Brain (organoid and tissue), 16 donors: ENCODE measurements at places on chromosomes 11 and 22.
A peak's percentile ranks its signal among the peaks of the same experiment; 100 is the strongest.

GRCh38 chr22:42176255-42176915 is 45.8 kb upstream of the CYP2D6 start:
- DNase-seq, result no peak

DNA sequence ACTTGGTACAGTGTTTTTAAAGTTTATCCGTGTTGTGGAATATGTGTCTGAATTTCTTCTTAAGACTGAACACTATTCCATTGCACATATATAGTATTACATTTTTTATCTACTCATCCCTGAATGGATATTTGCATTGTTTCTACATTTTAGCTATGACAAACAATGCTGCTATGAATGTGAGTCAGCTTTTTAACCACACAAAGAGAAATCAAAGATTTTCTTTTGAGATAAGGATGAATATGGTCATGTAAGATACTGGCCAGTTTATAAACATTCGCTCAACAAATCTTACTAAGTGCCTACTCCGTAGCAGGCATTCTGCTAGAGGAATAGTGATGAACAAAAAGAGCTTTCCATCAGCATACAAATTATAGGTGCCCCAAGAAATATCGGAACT is 16.5 kb upstream of the OR9G4 start:
- no peak for DNase-seq

DNA sequence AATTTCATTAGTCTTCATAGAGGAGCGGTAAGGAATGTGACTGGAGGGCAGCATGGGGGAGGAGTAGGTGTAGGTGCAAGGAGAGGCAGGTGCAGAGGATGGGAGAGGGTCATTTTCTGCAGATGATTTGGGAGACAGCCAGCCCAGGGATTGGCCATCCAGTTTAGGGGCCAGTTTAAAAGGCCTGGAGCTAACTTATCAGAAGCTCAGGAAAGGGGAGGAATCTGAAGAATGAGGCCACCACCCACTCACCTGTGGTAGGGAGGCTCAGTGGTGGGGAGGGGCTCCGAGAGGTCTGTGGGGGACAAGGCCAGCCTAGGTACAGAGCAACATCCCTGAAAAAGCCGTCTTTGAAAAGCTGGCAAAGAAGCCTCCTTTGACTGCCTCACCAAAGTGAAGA is 110.8 kb upstream of the TMEM45B start:
- no peak for DNase-seq

- DNase-seq, result no peak
Observed at GRCh38 chr11:18332302-18332701, 9.9 kb downstream of the GTF2H1 start.

- no peak for DNase-seq
Observed at GRCh38 chr11:96008161-96008720, 84.3 kb upstream of the MTMR2 start.

DNA sequence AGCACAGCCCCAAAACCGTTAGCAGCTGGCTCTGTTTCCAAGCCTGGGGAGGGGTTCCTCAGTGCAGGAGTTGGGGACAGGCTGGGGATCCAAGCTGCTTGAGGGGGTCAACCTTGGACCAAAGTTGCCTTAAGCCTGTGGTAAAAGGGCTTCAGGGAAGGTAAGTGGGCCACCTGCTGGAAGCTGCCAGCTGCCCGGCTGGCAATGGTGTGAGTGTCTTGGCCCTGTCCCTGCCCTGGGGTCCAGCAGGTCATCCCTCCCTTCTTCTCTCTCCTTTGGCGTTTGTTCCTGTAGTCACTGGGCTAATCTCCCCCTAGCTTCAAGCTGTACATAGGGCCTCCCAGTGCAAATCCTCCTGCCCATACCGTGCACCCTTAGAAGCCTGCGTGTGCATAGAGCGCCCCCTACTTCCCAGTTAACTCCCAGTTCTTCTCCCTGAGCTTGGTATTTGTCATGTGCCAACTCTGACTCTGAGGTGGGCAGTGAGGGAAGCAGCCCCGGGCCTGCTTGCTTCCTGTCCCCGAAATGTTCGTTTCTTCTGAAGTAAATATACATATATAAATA is 4.4 kb downstream of the TMEM258 start:
- DNase-seq, result peak; percentile 37

DNA sequence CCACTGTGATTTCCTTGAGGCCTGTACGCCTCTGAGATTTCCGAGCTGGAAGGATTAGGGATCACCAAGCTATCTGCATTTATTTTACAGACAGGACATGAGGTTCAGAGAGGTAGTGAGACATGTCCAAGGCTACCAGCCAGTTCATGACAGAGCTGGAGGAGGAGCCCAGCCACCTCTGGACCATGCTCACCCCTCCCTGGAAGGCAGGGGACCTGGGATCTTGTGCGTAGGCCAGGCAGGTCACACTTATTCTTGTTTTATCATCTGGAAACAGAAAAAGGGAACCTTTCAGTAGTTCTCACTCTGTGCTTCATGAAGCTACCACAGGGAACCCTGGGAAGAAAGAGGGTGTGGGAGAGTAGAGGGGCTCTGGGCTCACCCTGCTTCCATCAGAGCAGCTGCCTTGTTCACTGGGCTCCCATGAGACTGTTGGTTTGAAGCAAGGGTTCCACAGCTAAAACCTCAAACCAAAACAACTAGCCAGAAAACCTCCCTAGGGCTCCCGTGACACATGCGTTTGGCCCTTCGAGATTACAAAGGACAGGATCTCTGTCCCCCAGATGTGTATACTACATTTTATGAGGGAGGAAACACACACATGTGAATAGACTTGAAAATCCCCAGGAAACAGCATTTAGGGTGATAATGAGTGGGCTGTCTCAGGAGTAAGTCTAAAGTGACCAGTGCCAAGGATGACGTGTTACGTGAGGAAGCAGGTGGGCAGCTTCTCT is 106.4 kb downstream of the DSCAML1 start:
- no peak for DNase-seq

DNA sequence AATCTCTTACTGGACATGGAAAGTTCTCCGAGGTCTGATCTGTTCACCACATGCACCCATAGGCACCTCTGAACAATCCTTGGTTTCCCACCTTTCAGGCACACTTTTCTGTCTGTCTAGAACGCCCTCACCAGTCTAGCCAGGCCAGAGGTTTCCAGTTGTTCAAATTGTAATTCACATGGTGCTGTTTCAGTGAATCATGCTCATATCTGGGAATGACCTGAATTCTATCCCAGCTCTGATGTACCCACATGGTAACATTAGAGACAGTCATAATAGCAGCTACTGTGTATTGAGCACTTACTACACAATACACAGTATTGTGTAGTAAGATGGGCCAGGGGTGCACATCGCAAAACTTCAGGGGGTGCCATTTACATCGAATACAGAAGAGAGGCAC is 138.2 kb downstream of the COMMD9 start:
- DNase-seq, result no peak

DNA sequence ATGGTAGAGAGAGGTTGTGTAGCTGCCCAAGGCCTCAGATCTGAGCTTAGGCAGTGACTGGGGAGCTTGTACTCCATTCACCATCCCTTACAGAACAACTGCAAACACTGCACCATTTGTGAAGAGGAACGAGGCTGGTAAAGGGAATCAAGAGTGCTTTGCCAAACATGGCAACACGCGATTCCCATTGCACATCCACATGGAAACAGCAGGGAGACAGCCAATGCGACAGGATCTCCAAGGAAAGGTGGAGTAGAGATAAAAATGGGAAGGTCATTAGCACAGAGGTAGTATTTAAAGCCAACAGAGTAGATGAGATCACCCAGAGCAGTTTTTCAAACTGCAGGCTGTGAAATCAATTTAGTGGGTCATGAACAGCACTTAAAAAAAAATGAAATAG is 42.0 kb downstream of the TCF20 start:
- DNase-seq, result peak; percentile 9

- no peak for DNase-seq
Observed at GRCh38 chr11:134545521-134545920, 133.5 kb upstream of the B3GAT1 start.

GRCh38 chr22:32023251-32023827 is 19.7 kb upstream of the SLC5A1 start:
- no peak for DNase-seq

GRCh38 chr11:66183494-66184048 is 84.9 kb upstream of the RAB1B start:
- DNase-seq, result peak; percentile 38

DNA sequence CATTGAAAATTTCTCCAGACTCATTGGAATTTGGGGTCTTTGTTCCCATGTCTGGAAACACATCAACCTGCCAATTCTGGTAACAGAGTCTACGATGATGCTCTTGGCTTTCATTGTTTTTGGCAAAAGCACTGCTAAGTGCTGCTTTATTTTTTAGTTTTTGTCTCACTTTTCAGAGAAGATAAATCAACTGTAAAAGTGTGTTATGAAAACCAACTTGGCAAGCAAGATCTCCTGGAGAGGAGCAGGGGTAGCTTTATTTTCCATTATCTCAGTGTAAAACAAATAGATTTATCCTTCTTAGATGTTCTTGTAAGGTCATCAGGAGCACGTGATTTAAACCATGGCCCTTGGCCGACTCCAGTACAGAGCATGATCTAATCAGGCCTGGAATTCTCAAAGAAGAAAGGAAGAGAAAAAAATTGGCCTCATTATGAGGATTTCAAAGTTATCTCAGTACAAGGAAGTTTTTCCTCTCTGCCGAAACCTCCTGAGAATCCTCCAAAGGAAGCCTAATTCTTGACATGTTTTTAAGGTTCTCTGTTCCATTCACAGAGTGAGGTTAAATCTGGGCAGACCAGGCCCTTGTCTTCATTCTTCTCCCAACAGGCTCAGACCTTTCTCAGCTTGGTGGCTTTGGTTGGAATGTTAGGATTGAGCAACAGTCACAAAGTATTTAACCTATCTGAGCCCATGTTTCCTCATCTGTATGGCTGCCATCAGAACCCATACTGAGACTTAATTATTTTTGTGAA is 16.4 kb upstream of the PAMR1 start:
- no peak for DNase-seq

- no peak for DNase-seq
Observed at GRCh38 chr22:28408709-28409108, 270.9 kb downstream of the TTC28 start.

DNA sequence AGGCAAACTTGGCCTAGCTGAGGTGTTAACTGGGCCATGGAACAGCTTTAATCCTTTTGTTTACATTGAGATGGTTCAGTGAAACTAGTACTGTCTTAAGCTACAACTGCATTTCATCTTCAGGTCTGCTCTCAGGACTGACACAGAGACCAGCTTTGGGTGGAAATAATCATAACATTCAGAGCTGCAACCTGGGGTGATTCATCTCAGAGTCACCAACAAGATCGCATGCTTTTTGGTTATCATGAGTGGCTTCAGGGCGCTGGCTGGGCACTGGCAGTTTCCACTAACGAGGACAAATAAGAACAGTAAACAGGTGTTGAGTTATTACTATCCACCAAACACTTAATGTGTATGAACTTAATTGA is 60.9 kb upstream of the PAX6 start:
- no peak for DNase-seq

GRCh38 chr22:22684580-22685561 is 40.5 kb downstream of the GGTLC2 start:
- peak; percentile 77 for DNase-seq

- no peak for DNase-seq
Observed at GRCh38 chr11:19683141-19683805, 29.4 kb upstream of the NAV2 start.

GRCh38 chr11:117928446-117929141 is 608 bp downstream of the TMPRSS13 start:
- no peak for DNase-seq

GRCh38 chr11:120141113-120141767 is 3.3 kb upstream of the TRIM29 start:
- DNase-seq, result no peak

GRCh38 chr11:42462558-42463310 is 849.1 kb upstream of the API5 start:
- DNase-seq, result peak; percentile 1

- DNase-seq, result no peak
Observed at GRCh38 chr11:95461858-95462257, 230.9 kb upstream of the SESN3 start.

GRCh38 chr11:122150216-122151124 is 34.5 kb upstream of the BLID start:
- DNase-seq, result no peak

DNA sequence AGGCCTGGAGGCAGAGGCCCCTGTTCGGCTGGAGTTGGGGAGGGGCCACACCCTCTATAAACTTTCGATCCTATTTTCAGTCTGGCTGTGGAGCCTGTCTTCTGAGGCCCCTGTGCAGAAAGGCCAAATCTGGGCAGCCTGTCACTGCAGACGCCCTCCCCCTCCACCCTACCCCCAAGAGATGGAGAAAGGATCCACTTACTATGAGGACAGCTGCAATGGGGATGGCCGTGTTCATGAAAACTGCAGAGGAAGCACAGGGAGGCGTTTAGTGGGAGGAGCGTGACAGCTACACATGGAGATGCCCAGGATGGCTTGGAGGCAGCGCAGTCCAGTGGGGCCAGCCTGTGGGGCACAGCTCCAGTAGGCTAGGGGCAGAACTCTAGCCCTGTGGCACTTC is 43.5 kb upstream of the KCNJ11 start:
- DNase-seq, result no peak

DNA sequence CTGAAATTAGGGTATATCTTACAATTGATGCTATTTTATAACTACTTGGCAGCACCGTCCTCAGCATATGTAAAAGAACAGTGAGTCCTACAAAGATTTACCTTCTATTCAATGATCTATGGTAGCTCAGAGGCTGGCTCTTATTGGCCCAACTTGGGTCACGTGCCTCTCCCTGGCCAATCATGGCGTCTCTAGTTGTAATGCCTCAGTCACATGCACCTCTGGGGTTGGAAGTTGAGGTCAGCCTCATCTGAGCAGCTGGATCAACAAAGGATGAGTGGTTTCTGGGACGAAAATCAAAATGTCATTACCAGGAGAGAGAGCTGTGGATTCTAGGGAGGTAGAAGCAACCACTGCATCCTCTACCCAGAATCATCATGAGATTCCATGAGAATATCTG is 22.9 kb upstream of the ASPHD2 start:
- no peak for DNase-seq

- no peak for DNase-seq
Observed at GRCh38 chr11:57491371-57492061, 24.0 kb downstream of the SLC43A1 start.

DNA sequence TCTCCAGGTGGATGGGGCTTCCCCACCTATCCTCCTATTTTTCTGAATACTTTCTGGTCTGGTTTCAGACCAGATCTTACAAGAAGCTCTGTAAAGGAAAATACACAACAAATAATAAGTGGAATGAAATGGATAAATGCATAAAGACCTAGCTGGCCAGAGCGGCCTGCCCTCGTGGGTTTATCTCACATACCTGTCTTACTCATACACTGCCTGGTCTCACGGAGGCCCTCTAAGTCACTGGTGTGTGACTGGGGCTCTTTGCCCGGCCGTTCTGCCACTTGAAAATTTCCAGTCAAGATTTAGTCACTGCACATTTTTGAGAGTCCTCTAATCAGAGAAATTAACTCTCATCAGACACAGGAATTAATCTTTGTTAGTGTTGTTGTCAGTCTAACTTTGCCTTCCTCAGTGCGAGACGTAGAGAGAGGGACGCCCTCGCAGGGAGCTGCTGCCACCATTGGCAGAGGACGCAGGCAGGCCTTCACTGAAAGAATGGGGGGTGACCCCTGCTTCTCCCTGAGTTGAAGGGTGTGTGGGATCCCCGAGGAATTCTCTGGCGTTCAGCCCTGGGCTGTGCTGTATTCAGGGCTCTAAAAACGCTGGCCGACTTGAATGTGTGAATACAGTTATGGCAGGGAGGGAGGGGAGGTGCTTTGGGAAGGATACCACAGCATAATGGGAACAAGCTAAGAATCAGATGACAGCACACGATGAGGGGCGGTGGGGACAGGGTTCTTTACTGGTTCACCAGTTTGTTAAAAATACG is 46.3 kb upstream of the CADM1 start:
- no peak for DNase-seq
